GM19239 (cell line): ENCODE measurements at places on chromosomes 3 and 15.
A peak's percentile ranks its signal among the peaks of the same experiment; 100 is the strongest.

- no peak for DNase-seq
Observed at GRCh38 chr3:145906301-145906700, 254.7 kb downstream of the PLOD2 start.

GRCh38 chr3:153244961-153245360, 82.9 kb downstream of the RAP2B start:
- DNase-seq, result no peak

DNA sequence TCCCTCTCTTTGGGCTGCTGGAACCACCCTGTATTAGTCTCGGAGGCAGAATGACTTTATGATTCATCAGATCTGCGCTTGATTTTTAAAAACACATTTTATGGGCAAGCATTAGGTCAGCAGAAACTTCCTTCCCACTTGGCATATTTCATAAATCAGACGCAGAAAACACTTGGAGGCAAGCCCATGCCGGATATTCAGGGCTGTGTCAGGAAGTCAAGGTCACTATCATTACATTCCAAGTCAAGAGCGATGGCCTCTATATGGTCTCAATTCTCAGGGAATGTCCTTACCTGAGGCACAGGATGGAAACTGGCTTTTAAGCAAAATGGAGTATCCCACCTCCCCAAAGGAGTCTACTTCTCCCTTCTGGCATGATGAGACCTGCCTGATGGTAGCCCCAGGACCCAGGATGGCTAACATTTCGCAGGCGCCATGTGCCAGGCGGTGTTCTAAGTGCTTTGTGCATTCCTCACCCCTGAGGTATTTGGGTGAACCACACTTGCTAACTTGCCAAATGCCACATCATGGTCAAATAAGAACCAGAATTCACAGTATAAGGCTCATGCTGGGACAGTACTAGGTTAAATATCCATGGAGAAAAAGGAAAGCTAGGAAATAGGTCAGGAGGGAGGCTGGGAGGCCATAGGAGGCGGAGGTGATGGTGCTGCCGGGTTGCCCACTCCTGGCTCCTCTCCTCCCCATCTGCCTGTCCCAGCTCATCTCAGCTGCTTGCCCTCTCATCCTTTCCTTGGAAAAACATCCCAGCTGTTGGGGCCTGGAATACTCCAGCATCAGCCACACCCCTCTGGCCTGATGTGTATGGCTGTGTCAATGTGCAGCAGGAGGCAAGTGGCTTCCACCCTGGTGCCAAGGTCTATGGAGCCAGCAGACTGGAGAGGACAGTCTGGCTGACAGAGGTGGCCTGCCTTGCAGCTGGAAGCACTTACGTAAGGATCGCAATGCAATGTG, 18.8 kb downstream of the BCL2L10 start:
- no peak for DNase-seq

GRCh38 chr3:113013593-113013992, 22.8 kb downstream of the GTPBP8 start:
- no peak for DNase-seq

DNA sequence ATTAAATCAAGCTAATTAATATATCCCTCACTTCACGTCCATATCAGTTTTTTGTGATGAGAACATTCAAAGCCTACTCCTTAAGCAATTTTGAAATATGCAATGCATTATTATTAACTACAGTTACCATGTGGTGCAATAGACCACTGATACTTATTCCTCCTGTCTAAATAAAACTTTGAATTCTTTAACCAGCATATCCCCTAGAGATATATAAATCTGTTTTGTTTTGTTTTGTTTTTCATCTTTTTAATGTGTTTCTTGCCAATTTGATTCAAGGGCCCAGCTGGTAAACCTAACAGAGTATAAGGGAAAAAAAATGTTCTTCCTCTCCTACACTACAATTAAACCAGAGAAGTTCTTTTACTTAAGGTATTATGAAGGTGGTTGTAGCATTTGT, 524.2 kb downstream of the NAALADL2 start:
- DNase-seq, result no peak

GRCh38 chr15:29778382-29778781, 43.9 kb downstream of the TJP1 start:
- DNase-seq, result no peak

DNA sequence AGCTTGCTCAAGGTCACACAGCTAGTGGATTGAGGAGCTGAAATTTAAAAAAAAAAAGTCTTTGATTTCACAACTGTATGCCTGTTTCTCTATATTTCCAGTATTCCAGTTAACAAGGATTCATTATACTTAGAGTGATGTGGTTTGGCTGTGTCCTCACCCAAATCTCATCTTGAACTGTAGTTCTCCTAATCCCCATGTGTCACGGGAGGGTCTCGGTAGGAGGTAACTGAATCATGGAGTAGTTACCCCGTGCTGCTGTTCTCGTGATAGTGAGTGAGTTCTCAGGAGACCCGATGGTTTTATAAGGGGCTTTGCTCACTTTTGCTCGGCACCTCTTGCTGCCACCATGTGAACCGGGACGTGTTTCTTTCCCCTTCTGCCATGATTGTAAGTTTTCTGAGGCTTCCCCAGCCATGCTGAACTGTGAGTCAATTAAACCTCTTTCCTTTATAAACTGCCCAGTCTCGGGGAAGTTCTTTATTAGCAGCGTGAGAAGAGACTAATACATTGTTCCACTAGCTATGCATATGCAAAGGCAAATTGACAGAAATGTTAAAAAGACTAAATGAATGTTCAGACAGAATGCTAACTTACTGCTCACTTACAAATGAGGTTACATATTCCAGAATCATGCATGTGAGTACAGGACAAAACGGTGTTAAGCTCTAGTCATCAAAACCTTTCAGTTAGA, 1101.9 kb downstream of the ROBO1 start:
- DNase-seq, result no peak

- DNase-seq, result no peak
Observed at GRCh38 chr3:129087138-129087702, 26.6 kb downstream of the GP9 start.

DNA sequence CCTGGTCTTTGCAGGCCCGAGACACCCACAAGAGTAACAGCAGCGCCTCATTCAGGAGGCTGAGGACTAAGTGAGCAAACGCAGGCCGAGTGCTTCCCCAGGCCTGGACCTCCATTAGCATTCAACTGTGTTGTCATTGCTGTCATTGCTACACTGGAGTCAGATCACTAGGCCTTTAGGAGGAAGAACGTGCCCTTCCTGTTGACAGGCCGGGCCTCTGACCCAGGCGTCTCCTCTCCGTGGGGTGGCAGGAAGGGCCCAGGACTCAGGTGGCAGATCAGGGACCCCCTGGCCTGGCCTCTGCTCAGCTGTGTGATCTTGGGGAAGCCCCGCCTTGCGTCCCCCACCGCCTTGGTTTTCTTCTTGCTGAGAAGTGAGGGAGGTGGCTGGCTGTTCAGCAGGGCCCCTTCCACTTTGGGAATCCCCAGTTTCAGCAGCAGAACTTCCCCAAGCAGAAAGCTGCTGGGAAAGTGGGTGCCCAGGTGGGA, 19.1 kb downstream of the ZDHHC19 start:
- no peak for DNase-seq

DNA sequence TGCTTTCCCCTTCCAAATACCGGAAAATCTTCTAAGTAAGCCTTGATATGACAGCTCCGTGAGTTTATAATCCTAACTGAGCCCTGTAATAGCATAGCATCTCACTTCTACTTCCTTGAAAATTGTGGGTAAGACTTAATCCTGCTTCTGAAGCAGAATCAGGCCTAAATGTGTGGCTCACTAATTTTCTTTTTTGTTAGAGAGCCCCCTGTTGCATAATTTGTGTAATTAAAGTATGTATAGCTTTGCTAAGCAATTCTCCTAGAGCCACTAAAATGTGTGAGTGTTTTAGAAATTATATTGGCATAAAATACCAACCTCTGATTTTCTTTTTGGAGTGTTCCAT, 304.4 kb downstream of the FGF12 start:
- DNase-seq, result no peak

DNA sequence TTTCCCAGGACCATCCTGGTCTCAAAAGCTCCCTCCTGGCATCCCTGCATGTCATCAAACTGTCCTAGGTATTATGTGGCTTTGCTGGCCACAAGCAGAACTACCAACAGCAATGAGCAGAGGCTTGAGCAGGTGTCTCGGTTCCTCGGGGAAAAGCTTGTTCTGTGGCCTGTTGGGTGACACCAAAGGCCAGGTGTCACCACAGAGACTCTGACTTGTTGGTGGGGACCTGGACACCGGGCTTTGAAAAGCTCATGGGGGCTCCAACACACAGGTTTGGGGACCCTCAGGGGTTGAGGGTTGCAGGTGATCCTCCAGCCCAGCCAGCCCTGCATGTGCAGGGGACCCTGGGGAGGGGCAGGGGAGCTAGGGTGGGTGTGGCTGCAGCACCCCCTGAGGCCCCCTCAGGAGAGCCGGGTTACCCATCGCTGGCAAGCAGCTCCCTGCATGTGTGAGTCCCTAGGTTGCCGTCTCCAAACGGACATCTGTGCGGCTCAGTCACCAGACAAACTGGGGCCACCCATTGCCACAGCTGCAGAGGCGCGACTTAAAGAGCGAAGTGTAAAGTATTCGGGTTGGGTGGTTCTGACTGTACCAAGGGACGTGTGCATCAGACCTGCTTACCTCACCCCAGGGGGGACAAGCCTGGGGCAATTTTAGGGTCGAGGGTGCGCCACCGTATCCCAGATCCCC, 140.1 kb downstream of the CHSY1 start:
- no peak for DNase-seq

DNA sequence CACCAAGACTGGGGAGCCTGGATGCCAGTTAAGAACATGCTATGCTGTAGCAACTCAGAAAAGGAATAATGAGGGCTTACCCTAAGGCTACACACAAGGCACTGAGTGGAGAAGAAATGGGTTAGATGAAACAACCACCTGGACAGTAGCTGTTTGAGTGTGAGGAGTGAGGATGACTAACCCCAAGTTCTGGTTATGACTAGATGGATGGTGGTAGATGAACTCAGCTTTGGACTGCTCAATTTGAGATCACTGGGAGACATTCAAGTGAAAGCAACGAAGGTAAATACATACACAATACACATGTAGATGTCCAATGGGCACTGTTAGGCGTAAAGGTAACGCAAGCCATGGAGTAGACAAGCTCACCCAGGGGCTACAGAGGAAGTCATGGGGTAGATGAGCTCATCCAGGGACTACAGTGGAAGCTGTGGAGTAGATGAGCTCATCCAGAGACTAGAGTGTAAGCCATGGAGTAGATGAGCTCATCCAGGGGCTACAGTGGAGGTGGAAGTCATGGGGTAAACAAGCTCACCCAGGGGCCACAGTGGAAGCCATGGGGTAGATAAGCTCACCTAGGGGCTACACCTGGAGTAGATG, 98.3 kb downstream of the ANO10 start:
- no peak for DNase-seq

DNA sequence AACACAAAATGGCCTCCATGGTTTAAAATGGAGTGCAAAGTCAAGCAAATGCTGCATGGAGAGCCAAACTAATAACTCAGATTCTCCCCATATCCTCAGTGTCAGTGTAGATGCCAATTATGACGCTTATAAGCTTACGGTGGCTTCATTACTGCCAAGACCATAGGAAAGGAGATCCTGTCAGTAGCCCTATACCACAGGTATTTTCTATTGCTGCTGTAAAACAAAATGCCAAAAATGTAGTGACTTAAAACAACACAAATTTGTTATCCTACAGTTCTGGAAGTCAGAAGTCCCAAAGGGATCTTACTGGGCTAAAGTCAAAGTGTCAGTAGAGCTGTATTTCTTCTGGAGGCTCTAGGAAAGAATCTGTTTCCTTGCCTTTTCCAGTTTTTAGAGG, 149.8 kb upstream of the GBE1 start:
- DNase-seq, result no peak

DNA sequence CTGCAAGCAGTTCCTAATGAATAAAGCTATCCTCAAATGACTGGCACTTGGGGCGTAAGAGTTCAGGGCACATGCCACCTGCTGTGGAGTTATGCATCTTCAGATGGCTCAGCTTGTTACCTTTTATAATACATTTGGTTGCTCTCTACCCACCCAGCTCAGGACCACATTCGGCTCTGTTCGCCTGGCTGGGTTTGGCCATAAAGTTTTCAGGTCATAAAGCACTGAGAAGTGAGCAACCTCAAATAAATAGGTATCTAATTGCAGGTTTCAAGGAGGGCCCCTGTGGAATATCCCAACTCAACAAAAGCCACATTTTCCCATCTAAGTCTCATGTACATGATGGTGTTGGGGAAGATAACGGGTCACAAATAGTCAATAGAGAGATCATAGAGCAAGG, 727.3 kb downstream of the GRM7 start:
- no peak for DNase-seq

- no peak for DNase-seq
Observed at GRCh38 chr3:108125550-108126071, 34.8 kb upstream of the CD47 start.

- no peak for DNase-seq
Observed at GRCh38 chr3:157312376-157312745, 124.3 kb upstream of the PTX3 start.

- no peak for DNase-seq
Observed at GRCh38 chr15:29377161-29377560, 107.5 kb upstream of the NSMCE3 start.

DNA sequence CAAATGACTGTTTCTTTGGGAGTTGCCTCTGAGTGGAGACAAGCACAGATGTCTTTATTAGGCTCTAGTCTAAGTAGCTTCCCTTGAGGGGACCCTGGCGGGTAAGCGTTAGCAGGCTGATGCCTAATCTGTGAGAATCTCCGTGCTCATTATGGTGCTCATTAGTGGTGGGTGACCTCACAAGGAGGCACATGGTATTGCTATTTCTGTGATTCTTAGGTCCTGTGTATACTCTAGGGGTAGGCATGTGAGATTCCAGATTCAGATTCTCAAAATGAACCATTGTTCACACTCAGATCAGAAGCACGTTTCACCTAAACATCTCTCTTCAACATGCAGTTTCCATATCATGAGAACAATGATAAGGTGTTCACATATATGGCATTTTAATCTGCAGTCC, 809.7 kb downstream of the NR2F2 start:
- no peak for DNase-seq

- no peak for DNase-seq
Observed at GRCh38 chr15:80946576-80946975, 43.0 kb downstream of the MESD start.

GRCh38 chr3:71033681-71034220, 549.8 kb downstream of the FOXP1 start:
- DNase-seq, result no peak

- DNase-seq, result no peak
Observed at GRCh38 chr15:49521802-49522201, 98.8 kb downstream of the FGF7 start.

GRCh38 chr15:80695911-80696661, 976 bp downstream of the ABHD17C start:
- DNase-seq, result peak; percentile 26

DNA sequence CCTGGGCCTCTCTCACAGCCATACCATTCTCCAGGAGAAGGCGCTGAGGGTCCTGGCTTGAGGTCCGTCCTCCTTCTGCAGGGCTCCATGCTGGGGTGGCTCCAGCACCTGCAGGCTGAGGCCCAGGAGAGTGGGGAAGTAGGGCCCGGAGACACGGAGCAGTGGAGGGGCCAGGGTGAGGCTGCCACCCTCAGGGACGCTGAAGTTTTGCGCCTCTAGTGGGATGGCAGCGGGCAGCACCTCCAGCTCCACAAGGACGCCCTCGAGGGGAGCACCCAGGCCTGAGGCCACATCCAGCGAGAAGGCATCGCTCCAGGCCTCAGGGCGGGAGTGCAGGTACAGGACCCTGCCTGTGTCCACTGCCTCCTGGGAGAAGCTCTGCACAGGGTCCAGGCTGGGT, 27.5 kb downstream of the CSPG4 start:
- no peak for DNase-seq
